ENCODE measurements at places on chromosomes 13 and 19.
A peak's percentile ranks its signal among the peaks of the same experiment; 100 is the strongest.

DNA sequence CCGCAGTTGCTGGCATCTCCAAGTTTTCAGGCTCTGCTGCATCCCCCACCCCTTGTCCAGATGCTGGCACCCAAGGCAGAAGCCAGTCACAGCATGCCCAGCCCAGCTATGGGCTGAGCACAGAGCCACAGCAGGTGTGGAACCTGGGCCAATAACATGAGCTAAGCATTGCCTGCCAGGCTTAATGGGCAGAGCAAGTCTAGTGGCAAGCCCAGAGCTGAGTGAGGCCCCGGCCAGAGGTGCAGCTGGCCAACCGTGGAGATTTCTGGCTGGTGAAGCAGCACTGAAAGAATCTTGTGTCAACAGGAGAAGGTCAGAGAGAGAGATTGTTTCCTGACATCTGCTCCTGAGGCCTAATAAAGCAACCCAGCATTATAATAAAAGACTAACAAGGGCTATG lies 111.0 kb downstream of the B3GLCT start:
- DNase-seq, result peak; percentile 25

DNA sequence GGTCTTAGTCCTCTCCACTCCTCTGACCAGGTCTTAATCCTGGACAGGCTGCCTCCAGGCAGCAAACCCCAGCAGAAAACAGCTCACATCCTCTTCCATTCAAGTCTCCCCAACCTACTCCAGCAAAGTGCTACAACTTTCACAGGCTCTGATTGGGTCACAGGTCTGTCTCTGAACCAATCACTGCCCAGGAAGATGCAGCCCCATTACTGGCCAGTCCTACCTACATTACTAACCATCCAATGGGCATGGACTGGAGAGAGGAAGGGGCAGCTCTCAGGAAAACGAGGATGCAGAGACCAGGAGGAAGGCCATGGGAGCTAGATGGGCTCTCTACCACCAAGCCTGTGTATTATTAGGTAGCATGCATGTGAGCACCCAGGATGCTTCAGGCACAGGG lies 12.2 kb downstream of the MED26 start:
- no peak for DNase-seq

DNA sequence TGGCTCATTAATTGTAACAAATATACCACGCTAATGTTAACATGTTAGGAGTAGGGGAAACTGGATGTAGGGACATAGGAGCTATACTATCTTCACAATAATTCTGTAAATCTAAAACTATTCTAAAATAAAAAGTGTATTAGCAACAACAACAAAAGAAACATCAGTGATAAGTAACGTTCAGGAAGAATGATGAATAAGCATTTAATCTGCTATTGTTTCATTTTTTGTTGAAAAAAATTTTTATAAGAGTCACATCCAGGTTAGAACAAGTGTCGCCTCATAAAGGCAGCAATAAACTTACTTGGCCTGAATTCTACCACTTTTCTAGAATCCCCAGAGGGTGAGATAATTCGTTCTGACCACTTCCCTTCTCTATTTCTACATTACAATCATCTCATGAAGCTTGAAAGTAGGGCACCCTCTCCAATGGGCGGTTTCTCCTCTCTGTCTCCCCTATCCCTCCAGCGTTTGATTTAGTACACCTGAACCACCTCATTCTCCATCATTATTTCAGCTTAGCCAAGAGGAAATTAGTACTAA lies 253.1 kb upstream of the IPO5 start:
- no peak for DNase-seq

DNA sequence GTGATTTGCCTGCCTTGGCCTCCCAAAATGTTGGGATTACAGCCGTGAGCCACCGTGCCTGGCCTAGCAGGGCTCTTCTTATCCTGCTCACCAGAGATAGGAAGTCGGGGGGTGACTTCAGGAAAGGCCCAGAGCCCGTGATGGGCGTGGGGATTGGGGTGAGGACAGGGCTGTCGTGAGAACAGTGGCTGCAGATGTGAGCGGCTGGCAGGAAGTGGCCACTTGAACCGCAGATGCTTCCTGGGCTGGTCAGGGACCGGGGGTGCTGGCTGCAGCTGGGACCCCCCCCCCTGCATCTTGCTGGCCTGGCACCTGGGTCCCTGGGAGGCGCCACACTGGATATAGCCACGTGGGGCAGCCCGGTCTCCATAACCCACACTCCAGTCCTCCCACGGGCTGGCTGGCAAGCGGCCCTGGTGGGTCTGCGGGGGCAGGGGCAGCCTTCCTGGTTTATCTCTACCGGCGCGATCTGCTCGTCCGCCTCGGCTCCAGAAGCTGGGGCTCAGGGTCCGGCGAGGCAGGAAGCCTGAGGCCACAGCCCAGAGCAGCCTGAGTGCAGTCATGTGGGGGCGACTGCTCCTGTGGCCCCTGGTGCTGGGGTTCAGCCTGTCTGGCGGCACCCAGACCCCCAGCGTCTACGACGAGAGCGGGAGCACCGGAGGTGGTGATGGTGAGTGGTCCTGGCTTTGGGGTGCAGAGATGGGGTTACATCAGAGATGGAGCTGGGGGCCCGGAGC lies at the start of gene F2RL3:
Gene F2RL3 (plus strand): TSS at position 371 of the 737 bp plus-strand sequence. CDS start 191 bp downstream, at position 562.
- DNase-seq, result no peak

DNA sequence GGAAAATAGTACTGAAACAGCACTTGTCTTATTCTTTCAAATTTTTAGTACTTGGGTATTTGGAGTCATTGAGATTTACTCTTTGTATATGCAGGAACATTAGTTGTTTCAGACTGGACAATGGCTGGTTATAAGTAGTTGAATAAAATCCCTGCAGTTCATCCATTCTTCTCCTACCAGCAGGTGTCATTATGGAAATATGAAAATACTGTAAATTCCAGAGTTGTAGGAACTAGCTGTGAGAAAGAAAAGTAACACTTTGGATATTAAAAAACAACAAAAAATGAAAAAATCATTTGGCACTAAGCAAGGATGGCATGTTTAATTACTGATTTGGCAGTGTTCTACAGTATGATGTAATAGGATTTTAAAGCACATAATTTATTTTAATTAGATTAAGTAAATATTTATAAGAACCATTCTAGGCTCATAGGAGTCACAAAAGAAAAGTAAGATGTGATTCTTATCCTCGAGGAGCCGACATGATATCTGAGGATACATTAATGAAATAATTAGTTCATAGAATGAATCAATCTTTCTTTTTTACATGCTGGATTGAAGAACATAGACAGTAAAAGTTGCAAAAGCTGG lies 155.3 kb downstream of the KCNRG start:
- DNase-seq, result no peak

DNA sequence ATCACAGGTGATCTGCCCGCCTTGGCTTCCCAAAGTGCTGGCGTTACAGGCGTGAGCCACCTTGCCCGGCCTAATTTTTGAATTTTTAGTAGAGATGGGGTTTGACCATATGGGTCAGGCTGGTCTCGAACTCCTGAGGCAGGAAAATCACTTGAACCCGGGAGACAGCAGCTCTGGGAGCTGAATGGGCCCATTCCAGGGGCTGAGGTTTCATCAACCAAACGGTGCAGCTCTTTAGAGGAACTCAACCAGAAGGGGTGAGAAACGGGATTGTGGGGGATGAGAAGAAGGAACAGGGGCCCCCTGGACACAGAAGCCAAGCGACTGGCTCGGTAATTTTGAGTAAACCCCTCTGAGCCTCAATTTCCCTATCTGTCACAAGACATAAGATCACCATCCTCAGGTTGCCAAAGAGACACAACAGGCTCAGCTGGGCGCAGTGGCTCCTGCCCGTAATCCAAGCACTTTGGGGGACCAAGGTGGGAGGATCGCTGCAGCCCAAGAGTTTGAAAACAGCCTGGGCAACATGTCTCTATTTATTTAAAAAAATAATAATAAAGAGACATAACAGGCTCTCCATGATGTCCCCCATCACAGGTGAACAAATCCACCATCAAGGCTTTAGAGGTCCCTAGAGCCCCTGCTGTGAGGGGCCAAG lies 562 bp downstream of the IQCN start:
- no peak for DNase-seq

DNA sequence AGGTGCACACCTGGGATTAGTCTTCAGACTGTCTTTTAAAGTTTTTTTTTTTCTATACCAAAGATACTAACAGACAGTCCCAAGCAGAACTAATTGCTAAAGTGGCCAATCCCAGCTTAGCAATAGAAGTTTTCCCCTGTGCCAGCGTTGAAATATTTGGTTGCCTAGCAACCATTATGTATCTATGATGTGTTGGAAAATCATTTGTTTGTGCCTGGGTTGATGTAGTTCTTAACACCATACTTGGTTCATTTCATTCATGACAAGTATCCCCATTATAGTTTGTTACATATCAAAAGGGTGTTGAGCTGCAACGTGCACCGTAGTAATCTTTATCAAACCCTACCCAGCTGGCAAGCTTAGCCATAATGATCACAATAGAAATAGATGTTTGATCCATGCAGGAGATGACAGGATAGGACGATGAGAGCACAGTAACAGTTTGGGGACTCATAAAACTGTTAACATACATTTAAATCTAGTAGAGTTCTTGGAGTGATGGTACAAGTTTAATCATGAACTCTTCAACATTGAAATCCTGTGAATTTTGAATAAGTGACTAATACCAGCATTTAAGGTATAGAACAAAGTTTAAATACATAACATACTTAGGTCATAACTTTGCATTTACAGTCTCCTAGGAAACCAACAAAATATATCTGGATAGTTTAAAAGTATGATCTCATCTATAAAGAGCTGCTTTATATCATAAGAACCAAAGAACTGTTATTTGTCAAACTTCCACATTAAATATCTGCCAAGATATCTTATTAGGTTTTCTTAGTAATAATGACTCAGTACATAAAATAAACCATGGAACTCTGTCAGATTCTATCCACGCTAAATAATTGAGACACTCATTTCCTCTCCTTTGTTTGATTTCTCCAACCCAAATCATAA lies 73.4 kb downstream of the MBNL2 start:
- DNase-seq, result no peak

- DNase-seq, result peak; percentile 4
These were observed 8.2 kb downstream of the GPC5 start for GRCh38 chr13:91406619-91407018.

GRCh38 chr19:17684256-17684655 lies 3.9 kb downstream of the UNC13A start:
- DNase-seq, result no peak

- peak; percentile 93 for DNase-seq
These were observed 5.6 kb upstream of the GPI start for GRCh38 chr19:34359140-34359953.

- no peak for DNase-seq
These were observed 5.8 kb upstream of the ILF3 start for GRCh38 chr19:10648360-10648759.

GRCh38 chr13:23848019-23848418 lies 41.2 kb downstream of the MIPEP start:
- DNase-seq, result no peak

- DNase-seq, result no peak
These were observed 77.7 kb upstream of the MYO16 start for GRCh38 chr13:108551674-108552073.

DNA sequence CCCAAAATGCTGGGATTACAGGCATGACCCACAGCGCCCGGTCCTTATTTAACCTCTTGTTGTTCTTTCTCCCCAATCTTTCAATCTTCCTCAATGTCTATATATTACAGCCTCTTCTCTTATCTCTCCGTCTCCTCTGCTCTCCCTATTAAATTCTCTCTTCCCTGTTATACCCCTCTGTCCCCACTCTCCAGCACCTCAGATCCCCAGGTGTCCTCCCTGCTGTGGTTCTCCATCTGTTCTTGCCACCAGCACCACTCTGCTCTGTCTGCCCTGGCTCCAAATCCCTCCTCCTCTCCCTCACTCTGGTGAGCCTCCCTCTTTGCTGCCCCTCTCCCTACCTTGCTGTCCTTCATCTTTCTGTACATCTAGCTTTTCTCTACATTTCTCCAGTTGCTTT lies 1.1 kb downstream of the ZNF600 start:
- no peak for DNase-seq

- no peak for DNase-seq
These were observed 265.6 kb downstream of the TDRD3 start for GRCh38 chr13:60662595-60662994.

- no peak for DNase-seq
These were observed 17.5 kb downstream of the ATP8B3 start for GRCh38 chr19:1794424-1795172.

GRCh38 chr13:102944821-102945220 lies 99.0 kb downstream of the ERCC5 start:
- no peak for DNase-seq

DNA sequence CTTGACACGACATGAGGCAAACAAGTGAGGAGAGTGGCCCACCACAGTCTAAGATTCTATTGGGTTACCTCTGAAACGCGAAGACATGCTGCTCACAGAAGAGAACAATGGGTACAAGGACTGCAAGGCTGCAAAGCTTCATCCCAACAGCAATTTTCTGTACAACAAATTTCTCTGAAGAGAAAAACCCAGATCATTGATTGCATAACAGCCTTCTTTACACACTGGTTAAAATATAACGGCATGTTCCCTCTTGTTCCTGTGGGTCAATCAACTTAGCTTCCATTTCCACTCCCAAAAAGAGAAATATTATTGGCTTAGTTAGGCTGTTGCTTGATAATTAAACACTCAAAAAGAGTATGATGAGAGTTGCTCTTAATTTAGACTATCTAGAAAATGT lies at the start of gene CPB2:
Gene CPB2 (minus strand): TSS at position 166 of the 400 bp plus-strand sequence. CDS start 24 bp downstream, at position 142.
- no peak for DNase-seq

DNA sequence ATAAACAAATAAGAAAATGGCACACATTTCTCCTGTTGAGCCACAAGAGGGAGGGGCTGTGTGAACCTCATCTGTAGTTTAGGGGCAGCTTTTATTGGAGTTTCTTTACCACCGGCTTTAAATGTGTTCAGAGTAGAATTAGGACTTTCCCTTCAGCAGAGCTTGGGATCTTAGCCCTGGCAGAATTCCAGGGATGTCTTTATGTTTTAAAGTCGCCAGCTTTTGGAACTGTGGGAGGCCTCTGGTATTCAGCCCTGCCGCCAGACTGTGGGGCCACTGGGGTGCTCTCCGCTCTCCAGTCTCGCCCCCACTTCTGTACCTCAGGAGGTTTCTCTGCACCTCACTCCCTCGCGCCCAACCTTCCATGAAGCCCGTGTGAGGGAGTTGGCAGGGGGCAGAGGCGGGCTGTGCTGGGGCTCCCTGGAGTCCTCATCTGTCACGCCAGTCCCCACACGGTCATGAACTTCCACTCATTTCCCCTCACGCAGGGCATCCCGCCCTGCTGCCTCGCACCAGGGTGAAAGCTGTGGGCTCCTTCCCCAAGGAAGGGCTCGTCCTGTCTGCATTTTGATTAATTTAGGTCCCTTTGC lies 31.5 kb downstream of the CCDC8 start:
- no peak for DNase-seq

DNA sequence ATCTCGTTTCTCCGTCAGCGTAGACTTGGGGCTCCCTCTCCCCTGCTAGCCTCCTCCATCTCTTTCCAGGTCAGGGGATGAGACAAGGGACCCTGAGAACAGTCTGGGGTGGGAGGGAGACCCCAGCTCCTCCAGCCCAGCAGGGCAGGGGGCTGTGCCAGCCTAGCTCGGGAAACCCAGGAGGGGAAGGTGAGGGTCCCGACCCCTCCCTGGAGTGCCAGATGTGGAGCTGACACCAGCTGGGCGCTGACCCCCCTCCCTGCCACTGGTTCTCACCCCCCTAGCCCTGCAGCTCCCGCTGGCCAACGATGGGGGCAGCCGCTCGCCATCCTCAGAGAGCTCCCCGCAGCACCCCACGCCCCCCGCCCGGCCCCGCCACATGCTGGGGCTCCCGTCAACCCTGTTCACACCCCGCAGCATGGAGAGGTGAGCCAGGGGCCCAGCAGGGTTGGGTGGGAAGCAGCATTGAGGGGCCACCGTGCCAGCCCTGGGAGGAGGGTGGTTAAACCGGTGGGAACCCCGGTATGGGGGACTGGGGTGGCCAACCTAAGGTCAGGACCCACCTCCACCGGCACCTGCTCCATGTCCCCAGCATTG lies 5.1 kb upstream of the TGFBR3L start:
- DNase-seq, result no peak

- no peak for DNase-seq
These were observed 5.7 kb upstream of the ZNF792 start for GRCh38 chr19:34969721-34970120.

Data from kidney glomerular epithelial cell (primary cell).